ENCODE measurements at places on chromosomes 11 and 22. TPM values are rescaled to one million over a fixed set of nuclear protein-coding genes. Genes with fewer than 3 reads are reported as not detected.

Gene LINC01488
- total RNA-seq, result not detected

Gene PANX3
- total RNA-seq, result not detected

Gene OSM
- total RNA-seq, result not detected

Gene OR56A1
- total RNA-seq, result not detected

Gene NOL12
- total RNA-seq, result 25.9 TPM

Gene ARHGAP8
- not detected for total RNA-seq

Gene APLNR
- not detected for total RNA-seq

Gene GPHA2
- not detected for total RNA-seq

Gene PRR33
- not detected for total RNA-seq

Gene GVQW3
- total RNA-seq, result 3.0 TPM

Gene RPS6KA4
- 26.9 TPM for total RNA-seq

Gene HTR3B
- total RNA-seq, result not detected

Gene FGF19
- not detected for total RNA-seq

Gene NOX4
- total RNA-seq, result not detected

Gene TMEM25
- total RNA-seq, result 20.9 TPM

Gene OR6M1
- total RNA-seq, result not detected

Gene MYEOV
- 2.7 TPM for total RNA-seq

Gene ANO9
- total RNA-seq, result 0.20 TPM

Gene IFTAP
- total RNA-seq, result 41.1 TPM

Gene HOATZ
- not detected for total RNA-seq

Gene TREH
- total RNA-seq, result not detected

Gene MMP11
- total RNA-seq, result 4.2 TPM
